ENCODE measurements at places on chromosomes 16 and 17.
A peak's percentile ranks its signal among the peaks of the same experiment; 100 is the strongest.

GRCh38 chr17:77096570-77097214 is 44.1 kb upstream of the SEC14L1 start:
- peak; percentile 81 for DNase-seq

- no peak for DNase-seq
These were observed 90.9 kb downstream of the CCDC182 start for GRCh38 chr17:57654040-57654775.

- DNase-seq: peak; percentile 95
These were observed 24.3 kb upstream of the CRISPLD2 start for GRCh38 chr16:84795329-84796053.

- no peak for DNase-seq
These were observed 19.7 kb downstream of the G6PC1 start for GRCh38 chr17:42920106-42920900.

DNA sequence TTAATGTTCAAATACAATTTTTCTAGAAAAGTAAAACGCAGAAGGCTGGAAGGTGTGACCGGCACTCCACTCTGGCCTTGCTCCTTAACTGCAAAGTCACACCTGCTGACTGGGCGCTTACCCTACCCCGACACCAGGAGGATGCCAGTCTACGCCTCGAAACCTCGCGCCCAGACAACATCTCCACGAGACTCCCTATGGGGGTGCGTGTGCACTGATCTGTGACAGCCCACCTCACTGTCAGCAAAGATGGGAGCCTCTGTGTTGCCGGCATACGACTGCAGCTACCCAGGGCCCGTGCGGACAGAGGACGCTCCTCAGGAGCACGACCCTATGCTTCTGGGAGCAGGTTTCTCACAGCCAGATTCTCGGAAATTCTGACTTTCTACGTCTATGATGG is 26.1 kb downstream of the MAP1LC3B start:
- no peak for DNase-seq
